ENCODE measurements at places on chromosomes 1 and 21.

- no peak for DNase-seq
Measured at GRCh38 chr1:234960722-234961455, 167.7 kb downstream of the TOMM20 start.

GRCh38 chr21:15682186-15682895 lies 47.4 kb upstream of the USP25 start:
- no peak for DNase-seq

GRCh38 chr1:13628218-13628617 lies 44.6 kb downstream of the PDPN start:
- DNase-seq = no peak

DNA sequence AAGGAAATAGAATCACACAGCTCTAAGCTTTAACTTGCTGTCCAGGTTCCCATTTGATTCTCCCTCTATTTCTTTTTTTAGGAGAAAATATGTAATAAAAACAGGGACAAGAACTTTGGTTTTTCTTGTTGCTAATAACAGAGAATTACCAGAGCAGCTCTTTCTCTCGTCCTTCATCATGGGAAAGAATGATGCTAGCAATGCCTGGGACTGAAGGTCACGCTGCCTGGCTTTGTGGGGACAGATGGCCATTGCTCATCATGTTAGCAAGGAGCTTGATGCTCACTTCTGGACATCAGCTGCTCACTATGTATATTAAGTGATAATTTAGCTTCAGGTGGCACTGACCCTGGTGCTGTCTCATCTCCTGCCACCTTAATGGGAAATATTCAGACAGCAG lies 77.3 kb upstream of the AKT3 start:
- no peak for DNase-seq

DNA sequence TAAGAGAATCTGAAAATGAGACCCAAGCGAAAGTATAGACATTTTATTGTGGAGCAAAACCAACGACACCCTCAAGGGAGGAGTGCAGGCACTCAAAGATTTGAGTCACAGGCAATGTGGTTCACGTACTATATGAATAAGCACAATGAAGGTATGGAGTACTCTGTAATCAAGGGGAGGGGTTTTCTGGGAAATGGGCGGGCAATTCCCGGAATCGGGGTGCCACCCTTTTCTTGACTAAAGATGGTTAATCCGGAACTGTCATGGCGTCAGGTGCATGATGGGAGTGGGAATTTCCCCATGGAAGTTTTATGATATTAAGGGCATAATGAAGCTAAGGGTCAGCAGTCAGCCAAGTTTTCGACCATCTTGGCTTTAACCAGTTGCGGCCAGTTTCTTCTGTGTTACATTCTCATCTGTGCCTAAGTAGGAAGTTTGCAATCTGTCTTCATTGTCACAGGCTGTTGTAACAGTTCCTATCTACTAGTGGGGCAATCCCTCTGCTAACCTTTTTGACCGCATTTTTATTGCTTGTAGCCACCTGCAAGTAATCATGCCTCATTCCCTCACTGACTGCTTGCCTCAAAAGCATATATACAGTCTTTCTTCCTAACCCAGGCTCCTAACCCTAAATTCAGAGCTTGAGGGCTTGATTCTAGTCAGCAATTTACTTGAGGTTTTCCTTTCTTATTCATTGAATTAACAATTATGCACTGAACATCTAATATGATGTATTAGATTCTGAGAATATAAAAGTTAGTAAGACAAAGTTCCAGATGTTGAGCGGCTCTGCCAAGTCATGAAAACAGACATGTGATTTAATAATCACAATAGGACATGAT lies 775 bp upstream of the AIM2 start:
- DNase-seq = peak; percentile 88

- no peak for DNase-seq
Measured at GRCh38 chr1:183840140-183840539, 35.2 kb downstream of the RGL1 start.

Data from stimulated activated CD8-positive, alpha-beta memory T cell treated with anti-CD3 and anti-CD28 coated beads, Interleukin-7, amount 100 ng/mL, for 1 hour (primary cell).